Fibroblast of pulmonary artery (primary cell): ENCODE measurements at places on chromosomes 7 and 10.

DNA sequence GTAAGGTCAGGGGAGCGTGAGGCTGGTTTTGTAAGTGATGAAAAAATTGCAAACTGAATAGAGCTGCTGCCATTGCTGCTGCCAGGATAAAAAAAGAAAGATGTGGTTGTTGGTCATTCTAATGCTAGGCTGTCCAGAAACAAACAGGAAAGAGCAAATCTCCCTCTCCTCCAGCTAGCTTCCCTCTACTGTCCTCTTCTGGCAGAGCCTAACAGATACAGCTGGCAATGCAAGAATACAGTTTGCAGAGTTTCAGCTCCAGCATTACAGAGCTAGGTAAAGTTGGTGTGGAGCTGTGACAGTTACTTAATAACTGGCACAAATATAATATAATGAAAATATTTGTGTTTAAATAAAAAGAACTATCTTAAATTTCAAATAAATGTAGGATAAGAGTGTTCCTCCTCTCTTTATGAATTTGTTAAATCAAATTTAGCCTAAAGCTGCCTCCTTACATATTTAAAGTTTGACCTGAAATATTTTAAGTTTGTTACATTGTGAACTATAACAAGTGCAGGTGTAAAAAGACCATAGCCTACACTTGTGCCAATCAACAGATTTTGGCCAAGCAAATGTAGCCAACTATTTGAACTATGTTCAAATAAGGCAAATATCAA lies 407.7 kb downstream of the SH2D4B start:
- no peak for DNase-seq

- DNase-seq = no peak
Observed at GRCh38 chr7:140539461-140539860, 60.2 kb upstream of the MKRN1 start.

DNA sequence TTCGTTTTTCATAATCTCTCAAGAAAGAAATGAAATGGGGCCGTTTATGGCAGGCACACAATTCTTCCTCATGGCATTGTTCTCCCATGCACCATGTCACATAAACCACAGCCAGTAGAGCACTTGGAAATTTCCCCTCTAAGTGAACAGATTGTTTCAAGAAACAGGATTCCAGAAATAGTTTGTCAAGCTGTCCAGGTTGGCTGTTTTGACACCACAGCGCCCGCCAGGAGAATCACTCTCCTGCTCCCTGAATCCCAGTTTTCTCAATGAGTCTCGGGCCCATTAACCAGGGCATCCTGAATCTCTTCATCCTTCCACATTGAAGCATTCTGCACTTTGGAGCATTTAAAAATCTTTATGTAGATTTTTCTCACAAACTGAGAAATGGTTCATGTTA lies 172.2 kb upstream of the NEBL start:
- DNase-seq = no peak

GRCh38 chr7:121561717-121562116 lies 165.6 kb upstream of the FAM3C start:
- peak; percentile 30 for DNase-seq

DNA sequence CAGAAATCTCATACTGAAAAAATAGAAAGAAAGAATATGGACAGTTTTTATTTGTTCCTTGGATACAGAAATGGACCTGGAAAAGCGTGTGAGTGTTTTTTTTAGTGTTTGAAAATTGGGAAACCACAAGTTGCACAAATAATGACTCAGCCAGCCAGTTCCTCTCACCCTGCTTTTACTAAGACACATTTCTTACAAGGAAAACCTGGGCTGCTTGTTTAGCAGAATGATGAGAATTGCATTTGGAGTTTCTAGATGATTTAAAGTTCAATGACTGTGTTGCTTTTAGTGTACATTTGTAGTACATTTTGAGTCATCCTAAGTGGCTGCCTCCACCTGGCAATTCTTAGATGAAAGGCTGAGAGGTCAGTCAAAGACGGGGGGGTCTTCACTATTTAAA lies 218.7 kb downstream of the ABCA13 start:
- DNase-seq = peak; percentile 19

GRCh38 chr10:18418541-18419215 lies 232.7 kb downstream of the NSUN6 start:
- DNase-seq = peak; percentile 2

DNA sequence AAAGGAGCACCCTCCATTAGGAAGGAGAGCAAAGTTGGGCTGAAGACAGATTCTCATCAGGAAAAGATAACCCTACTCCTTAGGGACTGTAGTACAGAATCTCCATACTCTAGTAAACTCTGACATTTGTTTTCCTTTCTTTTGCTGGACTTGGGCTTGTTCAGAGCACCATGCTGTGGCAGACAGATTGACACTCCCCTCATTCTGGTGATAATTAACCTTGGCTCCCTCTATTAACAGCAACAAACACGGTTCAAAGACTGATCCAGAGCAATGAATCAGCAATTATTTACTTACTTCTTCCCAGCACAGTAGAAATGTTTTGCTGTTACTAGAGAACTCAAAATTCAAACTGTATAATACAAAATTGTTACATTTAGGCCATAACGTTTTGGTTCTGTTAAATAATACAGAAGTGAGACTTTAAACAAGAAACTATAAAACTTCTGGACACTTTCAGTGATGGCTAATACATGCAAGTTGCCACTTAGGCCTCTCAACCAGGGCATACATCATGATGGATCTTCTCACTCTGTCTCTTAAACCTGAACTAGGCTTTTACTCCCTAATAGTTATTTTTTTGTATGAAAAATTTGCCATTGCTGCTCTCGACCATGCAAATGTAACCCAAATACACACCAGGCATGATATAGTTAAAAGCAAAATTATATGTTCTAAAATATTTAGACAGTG lies 639.0 kb downstream of the IPMK start:
- DNase-seq = no peak
